Stromal cell of bone marrow (primary cell): ENCODE measurements at places on chromosomes 13 and 19.

GRCh38 chr19:55550321-55550650 lies 4.9 kb upstream of the SBK3 start:
- DNase-seq, result no peak

GRCh38 chr13:113431171-113431570 lies 22.1 kb downstream of the ADPRHL1 start:
- no peak for DNase-seq

DNA sequence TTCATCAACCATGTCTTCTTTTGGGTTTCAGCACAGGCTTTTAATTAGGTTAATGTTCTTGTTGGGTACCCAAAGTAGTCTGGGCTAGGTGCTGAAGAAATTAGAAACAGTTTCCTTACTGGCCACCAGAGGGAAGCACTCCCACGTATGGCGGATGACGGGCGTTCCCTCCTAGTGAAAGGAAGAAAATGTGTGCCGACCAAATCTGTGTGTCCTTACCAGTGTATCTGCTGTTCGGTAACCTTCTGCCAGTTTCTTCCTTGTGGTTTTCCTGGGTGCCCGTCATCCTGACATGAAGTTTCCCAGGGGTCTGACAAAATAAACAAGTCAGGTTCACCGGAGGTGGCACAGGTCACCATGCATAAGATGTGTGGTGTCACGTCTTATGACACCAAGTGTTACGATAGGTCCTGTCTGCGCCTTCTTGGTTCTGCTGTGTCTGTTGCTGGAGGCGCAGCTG lies 6.0 kb upstream of the WDR88 start:
- peak; percentile 43 for DNase-seq

GRCh38 chr13:97239943-97240787 lies 18.0 kb downstream of the MBNL2 start:
- DNase-seq, result no peak

DNA sequence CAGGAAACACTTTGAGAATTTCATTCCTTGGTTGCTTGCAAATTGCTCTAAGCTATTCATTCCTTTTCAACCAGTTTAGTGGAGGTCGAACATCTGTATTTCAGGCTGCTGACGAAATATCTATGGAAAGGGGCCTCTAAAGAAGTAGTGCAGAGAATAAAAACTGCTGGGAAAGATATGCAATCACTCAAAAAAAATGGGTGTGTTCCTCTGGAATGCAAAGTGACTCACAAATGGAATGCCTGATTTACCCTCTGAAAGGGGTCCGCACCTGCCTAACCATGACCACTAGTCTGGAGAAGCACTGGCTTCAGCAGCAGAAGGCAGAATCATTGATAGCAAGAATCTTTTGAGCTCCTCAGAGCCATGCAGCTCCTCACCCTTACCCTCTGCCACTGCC lies 129.4 kb downstream of the PCDH9 start:
- no peak for DNase-seq

GRCh38 chr19:50199259-50199555 lies 4.2 kb upstream of the MYH14 start:
- DNase-seq, result no peak

DNA sequence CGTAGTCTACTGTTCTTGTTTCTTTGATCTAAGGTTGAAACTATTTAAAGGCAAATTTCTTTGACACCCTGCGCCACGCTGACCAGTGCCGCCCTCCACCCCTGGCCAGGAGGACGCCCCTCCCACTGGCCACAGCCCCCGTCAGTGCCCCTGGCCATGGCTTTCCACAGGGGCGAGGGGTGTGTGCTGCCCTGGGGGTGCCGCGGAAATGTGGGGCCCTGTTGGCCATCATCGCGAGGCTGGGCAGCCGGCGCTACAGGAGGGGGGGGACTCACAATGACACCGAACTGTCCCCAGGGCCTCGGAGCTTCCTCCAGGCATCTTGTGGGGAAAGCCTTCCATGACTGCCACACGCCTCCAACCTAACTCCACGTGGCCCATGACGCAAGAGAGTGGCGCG lies 10.9 kb downstream of the SHC2 start:
- DNase-seq, result no peak

DNA sequence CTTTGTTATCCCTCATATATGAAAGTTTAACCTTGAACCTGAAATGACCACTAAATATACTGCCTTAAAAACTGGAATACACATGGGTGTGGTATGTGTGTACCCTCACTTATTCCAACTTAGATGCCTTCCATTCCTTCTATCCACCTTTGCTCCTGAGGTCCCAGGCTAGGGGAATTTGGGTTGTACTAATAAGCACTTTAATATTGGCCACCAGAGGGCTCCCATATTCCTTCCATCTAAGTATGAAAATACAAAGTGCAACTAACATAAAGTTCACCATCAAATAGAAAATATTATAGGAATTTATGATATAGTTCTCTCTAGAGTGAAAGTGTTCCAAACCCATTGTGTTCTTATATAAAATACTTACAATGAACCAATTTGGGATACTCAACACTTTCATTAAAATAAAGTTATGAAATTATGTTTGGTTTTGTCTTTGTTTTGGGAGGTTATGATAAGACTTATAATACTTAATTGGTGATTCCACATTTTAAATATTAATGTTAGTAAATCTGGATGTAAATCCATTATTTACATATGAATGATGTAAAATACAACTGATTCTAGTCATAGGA lies 62.3 kb downstream of the ITGBL1 start:
- DNase-seq, result no peak

GRCh38 chr13:110018009-110018408 lies 231.6 kb upstream of the IRS2 start:
- no peak for DNase-seq

DNA sequence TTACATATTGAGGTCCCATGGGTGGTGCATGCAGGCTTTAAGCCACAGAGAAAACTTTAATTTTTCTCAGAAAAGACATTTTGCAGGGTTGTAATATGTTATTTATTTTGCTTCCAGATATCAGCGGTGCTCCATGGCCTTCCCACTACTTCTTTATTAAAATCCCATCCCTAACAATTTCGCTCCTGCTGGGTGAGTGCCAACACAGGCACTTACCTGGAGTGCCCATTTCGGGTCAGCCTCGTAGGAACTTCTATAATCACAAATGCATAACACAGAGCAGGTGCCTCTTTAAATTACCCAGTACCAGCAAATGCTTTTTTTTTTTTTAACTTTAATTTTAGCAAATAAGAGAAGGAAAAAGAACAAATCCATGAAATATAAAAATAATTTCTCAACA lies 86.4 kb downstream of the EFNB2 start:
- no peak for DNase-seq

DNA sequence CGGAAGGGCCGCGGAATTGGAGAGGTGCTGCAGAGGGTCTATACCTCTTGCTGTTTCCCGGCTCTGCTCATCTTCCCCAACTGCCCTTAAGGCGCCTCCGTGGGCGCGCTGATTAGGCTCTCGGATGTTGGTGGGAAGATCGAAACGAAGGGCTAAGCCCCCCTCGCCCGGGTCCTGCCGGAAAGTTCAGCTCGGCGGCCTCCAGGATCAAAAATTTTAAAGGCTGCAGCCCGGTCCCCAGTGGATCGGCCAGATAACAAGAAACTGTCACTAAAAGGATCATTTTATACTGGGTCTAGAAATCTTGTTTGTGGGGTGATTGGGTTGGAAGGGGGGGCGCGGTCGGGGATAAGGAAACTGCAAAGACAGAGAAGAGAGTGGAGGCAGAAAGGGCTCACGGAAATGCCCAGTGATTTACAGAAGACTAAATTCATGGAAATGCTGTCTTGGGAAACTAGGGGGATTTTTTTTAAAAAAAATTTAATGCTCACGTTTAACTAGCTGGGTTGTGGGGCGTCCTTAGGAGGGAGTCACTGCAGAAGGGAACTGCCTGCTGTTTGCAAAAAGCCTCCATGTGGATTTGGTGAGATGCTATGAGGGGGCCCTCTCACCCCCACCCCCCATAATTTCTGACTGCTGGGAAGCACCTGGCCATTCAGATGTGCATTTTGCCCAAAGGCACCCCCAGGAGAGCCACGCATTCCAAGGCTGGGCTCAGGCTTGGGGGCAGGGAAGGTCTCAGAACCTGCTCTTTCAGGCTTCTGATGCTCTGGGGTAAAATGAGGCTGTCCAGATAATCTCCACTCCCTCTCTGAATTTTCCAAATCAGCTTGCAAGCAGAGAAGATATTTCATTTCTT lies 7.7 kb downstream of the CDX2 start:
- no peak for DNase-seq

DNA sequence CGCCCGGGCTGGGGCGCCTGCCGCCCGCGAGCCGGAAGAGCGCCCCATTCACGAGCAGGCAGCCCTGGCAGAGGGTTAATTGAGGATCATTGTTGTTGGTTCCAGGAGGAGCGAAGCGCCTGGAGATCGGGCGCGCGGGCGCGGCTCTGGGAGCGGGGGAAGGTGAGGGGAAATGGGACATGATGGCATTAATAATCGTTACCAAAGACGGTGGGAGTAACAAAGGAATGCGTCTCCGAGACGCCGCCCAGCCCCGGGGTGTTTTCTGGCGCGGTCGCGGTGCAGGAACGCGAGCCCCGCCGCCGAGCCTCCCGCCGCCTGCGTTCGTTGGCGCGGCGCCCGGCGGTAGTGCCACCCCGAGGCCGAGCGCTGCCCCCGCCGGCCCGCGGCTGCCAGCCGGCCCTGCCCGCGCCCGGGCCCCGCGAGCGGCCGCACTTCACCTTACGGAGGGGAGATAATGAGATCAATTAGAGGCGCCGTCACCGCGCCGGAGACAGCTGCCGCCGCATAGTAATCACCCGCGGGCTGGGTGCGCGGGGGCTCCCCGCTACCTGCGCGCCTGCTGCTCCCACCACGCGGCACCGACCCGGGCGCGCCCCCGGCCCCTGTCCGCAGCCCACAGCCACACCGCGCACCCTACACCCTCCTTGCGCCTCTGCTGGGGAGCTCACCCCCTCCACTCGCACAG lies 2.8 kb downstream of the ZNF536 start:
- DNase-seq, result no peak

DNA sequence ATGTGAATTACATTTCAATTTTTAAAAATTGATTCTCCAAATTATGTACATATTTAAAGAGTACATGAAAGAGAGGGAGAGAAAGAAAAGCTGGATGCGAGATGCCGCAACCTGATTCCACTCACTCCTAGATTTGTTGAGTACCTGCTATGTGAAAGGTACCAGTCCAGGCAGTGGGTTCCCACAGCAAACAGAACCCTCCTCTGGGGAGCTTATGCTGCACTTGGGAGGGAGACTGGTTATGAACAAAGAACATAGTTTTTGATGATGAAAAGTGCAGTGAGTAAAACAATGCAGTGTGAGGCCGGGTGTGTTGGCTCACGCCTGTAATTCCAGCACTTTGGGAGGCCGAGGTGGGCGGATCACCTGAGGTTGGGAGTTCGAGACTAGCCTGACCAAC lies 43.4 kb downstream of the ACTN4 start:
- no peak for DNase-seq

- DNase-seq, result no peak
Observed at GRCh38 chr13:23671897-23672296, 101.7 kb downstream of the TNFRSF19 start.

GRCh38 chr13:64505336-64505910 lies 2724.7 kb downstream of the PCDH9 start:
- DNase-seq, result peak; percentile 3
